ENCODE measurements at places on chromosomes 5 and 9.

GRCh38 chr9:98529841-98530240 is 178.9 kb downstream of the GABBR2 start:
- DNase-seq: no peak

- DNase-seq: no peak
Measured at GRCh38 chr5:122951658-122952057, 84.9 kb downstream of the PPIC start.

GRCh38 chr9:124839612-124840299 is 13.5 kb upstream of the WDR38 start:
- DNase-seq: no peak

DNA sequence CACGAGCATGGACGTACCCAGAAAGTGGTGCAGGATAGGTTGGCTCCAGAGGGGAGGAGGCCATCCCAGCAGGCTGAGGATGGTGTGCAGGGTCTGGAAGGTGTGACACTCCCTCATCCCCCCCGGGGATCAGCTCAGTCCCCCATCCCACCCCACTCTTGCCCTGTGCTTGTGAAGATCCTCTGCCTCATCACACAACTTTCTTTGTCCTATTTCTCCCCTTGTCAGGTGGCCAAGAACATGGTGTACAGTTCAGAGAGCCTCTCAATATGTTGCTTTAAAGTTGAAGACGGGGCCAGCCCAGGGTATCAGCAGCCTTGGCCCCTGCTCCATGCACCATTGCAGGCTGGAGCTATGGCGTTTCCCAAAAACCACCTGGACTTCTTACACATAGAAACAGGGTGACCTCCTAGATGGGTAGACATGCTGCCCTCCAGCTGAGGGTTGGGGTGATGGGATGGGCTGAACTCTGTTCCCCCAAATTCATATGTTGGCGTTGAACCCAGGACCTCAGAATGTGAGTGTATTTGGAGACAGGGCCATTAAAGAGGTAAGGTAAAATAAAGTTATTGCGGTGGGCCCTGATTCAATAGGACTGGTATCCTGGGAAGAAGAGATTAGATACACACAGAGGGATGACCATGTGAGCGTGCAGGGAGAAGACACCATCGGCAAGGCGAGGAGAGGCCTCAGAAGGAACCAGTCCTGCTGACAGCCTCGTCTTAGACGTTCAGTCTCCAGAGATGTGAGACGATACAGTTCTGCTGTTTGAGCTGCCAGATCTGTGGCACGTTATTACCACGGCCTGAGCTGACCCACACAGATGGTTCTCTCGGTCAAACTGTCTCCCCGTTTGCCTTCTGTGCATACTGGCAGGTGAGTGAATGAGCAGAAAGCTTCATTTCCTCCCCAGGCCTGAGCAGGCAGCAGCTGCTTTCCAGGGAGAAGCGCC is 272.5 kb downstream of the GADD45G start:
- no peak for DNase-seq
